ENCODE measurements at places on chromosomes 7 and 10.

DNA sequence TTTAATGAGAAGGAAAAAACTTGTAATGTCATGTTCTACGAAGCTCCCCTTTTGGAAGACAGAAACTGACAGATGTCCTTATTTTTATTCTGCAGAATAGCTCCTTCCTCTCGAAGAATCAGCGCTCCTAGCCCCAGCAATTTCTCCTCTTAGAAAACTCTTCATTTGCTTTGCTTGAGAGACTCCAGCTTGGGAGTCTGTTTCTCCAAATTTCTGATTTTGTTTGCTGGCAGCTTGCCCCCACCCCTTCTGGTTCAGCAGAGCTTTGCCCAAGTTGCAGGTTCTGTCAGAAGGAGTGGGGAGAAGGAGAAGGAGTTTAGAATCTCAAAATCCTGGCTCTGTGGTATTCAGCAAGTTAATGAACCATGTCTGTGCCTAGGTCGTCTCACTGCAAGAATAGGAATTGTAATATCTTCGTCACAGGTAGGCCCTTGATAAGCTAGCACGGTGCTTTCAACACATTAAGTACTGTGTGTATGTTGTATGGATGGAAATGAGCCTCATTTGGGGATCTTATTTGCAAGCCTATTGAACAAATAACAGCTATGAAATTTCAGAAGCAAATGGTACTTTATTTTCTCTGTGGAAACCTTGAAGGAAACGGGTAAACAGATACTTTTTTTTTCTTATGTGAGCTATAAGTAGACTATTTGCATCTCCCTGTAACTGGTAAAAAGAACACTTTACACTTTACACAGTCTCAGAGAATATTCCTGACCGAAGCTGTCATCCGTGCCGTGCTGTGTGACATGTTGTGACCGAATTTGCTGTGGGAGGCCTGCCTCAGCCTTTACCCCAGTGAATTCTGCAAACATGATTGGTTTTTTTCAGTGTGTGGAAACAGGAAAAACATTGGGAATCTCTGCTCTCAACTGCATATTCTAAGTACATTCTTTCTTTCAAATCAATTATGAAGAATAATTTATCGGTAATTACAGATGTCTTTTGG is 290.9 kb downstream of the CAMK1D start:
- DNase-seq = no peak

- DNase-seq = no peak
These were observed 541.6 kb upstream of the FZD8 start for GRCh38 chr10:36183726-36184125.

- peak; percentile 49 for DNase-seq
These were observed 591.0 kb upstream of the PFKP start for GRCh38 chr10:2476218-2476811.

DNA sequence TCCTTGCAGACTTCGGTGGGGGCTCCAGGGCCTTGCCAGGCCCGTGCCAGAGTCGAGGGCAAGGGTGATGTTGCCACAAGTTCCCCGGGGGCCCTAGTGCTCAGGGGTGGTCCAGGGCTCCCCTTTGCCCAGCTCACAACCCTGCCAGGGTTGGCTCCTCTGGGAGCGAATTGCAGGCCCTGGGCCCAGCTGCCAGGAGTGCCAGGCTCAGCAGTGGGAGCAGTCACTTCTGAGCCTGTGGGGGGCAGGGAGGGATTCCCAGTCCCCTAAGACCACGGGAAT is 43.8 kb downstream of the TCERG1L start:
- no peak for DNase-seq

DNA sequence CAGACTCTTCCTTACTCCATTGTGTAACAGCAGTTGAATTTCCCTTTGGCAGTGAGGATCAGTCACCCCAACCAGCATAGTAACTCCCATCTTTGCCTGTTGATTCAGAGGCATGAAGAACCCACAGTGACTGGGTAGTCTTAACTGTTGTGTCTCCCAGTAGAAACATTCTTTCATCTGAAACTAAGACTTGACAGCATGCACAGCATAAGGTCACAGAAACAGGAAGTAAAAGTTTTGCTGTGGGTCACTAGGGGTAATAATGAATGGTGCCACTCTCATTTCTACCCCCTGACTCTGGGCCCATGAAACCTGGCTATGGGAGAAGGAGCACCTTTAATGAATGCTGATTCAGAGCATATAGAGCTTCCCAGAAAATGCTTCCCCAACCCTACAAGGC is 8.3 kb upstream of the FRMPD2 start:
- DNase-seq = no peak

DNA sequence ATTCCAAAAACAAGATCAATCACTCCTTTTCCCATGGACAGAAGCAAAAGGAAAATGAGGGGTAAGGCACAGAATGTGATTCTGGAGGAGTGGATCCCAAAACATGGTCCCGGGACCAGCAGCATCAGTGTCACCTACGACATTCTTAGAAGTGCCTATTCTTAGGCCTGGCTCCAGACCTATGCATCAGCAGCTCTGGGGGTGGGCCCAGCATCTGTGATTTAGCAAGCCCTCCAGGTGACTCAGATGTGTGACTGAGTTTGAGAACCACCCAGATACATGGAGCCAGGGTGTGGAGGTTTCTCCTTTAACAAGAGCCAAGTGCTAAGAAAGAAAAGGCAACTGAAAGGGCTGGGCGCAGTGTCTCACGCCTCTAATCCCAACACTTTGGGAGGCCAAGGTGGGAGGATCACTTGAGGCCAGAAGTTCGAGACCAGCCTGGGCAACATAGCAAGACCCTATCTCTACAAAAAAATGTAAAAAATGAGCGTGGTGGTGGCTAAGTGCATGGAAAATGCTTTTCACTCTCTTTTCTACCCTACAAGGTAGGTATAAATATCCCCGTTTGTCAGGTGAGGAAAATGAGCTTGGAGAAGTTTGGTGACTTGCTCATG is 17.1 kb upstream of the ARPC1A start:
- no peak for DNase-seq

DNA sequence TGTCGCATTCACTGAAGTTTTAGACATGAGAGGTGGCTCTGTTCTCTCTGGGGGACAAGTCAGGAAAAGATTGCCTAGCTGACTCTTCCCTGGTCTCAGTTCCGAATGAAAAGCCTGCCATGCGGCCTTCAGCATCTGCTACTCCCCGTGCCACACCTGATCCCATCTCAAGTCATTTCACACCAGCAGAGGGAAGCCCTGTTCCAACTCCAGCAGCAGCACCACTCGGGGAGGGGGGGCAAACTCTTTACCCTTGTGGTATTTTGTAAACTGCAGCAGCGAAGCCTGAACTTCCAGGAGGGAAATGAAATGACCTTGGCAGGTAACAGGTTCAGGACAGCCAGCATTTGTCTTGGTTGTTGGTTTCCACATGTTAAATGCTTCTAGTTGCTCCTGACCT is 13.8 kb downstream of the LRRC4 start:
- DNase-seq = no peak

- no peak for DNase-seq
These were observed 75.7 kb downstream of the SPAG6 start for GRCh38 chr10:22420787-22421517.

Data from fibroblast of skin of abdomen (primary cell).